ENCODE measurements at places on chromosomes 7 and 10.

DNA sequence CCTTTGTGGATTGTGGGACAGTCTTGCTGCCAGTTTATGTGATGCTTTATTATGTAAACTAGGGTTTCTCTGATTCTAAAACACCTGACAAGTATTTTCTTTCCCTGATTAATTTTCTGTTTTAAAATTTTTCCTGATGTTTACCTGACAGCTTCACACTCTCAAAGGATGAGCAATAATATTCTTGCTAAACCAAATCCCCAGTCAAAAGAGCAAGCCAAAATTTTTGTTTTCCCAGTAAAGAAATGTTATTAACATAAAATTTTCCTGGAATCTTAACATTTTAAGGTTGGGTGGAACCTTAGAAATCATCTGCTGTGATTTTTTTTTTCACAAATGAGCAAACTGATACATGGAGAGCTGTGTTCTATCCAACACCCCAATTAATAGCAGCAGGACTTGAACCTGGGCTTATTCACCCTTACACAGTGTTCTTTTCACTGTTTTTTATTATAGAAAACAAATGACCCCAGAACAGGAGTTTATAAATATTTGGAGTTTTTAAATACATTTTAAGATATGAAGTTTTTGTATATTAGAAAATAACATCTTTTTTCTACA lies 185.2 kb upstream of the VIPR2 start:
- no peak for DNase-seq

GRCh38 chr7:55524558-55525310 lies 47.6 kb downstream of the VOPP1 start:
- DNase-seq, result no peak

GRCh38 chr10:10045765-10046028 lies 972.0 kb upstream of the CELF2 start:
- no peak for DNase-seq

DNA sequence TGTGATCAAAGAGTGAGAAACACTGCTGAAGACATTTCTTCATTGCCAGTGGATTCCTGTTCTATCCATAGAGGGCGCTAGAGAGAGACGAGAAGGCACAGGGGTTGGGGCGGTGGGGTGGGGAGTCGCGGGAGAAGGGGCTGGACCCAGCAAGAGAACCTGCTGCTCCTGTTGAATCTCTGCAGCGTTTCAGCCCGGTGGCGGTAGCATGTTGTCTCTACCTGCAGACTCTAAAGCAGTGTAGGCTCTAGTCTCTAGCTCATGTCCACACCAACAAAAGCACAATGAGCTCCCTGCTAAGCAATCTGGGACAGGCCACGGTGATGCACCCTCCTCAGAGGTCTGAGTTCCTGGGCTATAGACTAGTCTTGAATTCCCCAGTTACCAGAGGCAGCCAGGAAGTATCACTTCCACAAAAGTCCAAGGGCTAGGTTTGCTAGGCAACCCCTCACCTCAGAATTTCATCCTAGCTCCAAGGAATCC lies 167.7 kb downstream of the DGKB start:
- DNase-seq, result no peak

DNA sequence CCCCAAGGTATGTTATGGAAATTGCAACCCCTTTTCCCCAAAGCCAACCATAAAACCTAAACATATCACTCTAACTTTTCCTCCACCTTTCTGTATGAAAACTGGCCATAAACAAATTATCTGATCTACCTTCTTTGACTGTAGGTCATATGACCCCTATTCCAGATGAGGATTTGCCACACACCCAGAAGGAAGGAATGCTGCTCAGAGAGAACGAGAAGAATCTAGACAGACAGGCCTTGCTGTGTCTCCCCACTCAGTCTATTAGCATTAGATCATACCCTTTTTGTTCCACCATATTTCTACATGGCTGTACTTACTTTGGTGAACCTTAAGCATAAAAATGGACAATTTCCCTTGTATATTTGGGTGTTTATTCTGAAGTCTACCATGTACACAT lies 113.0 kb upstream of the PHYHIPL start:
- DNase-seq, result no peak

- DNase-seq, result no peak
These were observed 1.1 kb upstream of the PWWP2B start for GRCh38 chr10:132395704-132396493.

DNA sequence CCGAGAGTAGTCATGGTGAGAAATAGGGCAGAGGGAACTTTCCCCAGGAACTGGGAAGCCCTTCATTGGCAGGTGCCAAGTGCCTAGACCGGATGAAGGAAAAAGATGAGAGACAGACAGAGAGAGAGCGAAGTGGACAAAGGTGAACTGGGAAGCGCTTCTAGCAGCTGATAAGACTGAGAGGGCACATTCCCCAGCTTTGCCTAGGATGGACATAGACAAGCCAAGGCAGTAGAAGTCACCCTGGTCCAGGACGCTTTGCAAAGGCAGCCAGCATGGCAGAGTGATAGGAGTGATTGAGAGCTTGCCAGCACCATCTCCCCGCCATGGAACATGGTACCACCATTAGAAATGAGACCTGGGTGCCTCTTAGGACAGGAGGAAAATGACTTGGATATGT lies 372.8 kb upstream of the MGMT start:
- DNase-seq, result no peak
